ENCODE measurements at places on chromosomes 4 and X.

DNA sequence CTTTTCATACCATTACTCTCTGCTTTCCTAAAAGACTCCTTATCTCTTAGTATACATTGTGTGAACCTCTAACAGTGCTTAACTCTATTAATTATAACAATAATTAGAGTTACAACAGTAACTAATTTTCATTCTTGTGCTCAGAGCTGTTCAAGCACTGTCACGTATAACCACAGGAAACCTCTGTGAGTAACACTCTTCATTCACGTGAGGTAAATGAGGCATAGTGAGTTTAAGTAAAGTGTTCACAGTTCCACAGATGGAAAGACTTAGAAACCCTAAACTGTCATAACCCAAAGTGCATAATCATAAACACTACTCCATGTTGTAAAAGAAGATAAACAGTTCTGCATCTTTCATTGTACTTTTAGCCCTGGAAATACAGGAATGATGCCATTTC, 222.4 kb downstream of the CCSER1 start:
- DNase-seq, result no peak

- no peak for DNase-seq
Measured at GRCh38 chr4:92528541-92528940, 224.8 kb downstream of the GRID2 start.

DNA sequence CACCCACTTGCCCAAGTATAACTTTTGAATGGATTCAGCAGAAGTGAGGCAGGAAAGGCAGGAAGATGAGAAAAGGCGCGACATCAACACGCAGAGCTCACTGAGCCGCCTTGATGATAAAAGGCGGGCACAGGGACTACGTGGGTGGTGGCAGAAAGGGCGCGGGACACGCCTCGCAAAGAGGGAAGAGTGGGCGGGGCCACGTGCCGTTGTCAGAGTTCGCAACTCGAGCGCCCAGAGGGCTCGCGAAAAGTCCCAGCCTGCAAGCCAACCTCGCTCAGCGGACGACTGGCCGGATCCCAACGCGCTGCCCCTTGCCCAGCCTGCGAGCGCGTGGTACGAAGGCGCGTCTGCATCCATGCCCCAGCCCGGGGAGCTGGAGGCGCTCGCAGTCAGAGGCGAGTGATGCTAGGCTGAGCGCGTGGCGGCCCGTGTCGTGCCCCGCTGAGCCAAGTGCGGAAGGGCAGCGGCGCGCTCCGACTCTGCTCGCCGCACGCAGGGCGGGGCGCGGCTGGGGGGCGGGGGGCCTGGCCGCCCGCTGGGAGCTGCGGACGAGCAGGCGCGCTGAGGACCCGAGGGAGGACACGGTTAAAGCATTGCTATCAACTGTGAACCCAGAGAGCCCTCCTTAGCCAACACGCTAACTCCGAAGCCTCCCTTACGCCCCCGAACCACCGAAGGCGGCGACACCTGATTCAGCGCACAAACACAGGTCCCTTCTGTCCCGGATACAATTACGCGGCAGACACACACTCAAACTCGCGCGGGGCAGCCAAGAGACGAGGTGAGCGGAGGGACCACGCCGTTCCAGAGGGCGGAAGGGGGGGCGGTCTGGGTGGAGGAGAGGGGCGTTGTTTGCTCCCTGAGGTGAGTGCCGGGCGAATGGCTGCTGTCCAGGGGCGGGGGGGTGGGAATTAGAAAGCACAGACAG, at the start of gene UGT8:
TSS of gene UGT8 (plus strand) at position 617 of the 931 bp plus-strand sequence. CDS start 24,074 bp downstream, outside the sequence.
- DNase-seq, result peak; percentile 1

DNA sequence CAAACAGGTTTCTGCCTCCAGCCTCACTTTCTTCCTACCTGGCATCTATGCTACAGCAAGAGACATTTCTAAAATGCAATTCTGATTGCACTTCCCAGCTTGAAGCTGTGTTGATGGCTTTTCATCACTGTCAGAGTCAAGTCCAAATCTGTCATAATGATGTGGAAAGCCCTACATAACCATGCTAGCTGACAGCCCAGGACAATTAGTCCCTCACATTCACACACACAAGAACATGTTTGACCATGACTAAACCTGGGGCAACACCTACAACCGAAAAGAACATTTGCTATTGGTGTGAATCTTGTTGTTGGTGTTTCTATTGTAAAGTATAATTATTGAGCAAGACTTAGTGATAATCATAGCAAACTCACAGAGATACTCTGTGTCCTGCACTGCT, 58.2 kb downstream of the PPM1K start:
- DNase-seq, result no peak

GRCh38 chr4:184387351-184387750, 87.0 kb downstream of the IRF2 start:
- no peak for DNase-seq

DNA sequence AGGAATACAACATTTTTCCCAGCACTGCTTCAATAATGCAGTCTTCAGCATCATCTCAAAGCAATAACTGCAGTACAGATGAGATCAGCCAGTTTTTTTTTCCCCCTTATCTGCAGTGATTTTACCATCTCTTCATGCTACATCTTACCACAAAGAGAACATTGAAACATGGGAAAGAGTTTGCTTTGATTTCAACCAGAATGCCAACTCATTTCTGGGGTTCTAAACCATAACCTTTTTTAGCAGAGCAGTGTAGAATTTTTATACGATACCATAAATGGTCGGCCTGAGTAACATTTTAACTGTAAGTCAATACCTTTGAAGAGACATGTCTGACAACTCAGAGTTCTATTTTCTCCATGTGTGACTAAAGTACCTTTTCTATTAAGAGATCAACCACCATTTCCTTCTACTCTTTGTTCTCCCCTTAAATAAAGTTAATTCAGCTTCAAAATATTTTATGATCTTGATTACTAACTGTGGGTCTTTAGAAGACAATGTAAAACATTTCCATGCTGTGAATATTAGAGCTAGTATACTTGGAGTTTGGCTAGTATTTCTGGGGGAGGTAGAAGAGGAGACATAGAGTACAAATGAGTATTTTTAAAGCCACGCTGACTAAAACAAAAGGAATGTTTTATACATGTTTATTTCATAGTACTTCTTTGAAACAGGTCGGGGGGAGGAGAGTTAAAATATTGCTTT, 69.1 kb downstream of the TET2 start:
- peak; percentile 60 for DNase-seq

- peak; percentile 25 for DNase-seq
Measured at GRCh38 chr4:143240939-143241679, 56.4 kb downstream of the USP38 start.
